ENCODE measurements at places on chromosomes 12 and 14.

- no peak for DNase-seq
Measured at GRCh38 chr12:47231456-47231855, 151.7 kb upstream of the AMIGO2 start.

DNA sequence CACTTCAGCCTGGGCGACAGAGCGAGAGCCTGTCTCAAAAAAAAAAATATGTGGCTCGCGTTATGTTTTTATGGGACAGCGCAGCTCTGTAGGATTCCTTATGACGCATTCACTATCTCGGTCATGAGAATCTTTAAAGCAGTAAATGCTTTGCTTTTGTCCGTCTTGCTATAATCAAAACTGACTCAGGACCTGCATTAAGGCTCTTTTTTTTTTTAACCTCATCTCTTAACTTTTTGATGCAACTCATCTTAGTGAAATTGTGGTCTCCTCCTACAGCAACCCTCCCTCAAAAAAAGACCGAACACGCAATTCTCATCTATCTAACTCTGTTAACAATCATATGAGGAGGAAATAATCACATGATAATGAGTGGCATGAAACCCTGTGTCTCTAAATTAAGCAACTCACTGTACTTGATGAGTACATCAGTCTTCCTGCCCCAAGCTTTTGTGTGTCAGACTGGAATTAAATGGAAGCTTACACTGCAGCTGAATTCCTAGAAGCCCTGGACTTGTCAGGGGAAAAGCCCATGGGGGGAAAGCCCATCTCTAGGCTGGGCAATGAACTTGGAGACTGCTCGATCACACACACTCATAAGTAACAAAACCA lies 4.3 kb downstream of the P2RX4 start:
- DNase-seq, result no peak

GRCh38 chr14:38867561-38868150 lies 235.4 kb downstream of the SEC23A start:
- DNase-seq, result peak; percentile 62

- DNase-seq, result peak; percentile 57
Measured at GRCh38 chr14:21191809-21192446, 36.1 kb upstream of the OR5AU1 start.

- DNase-seq, result no peak
Measured at GRCh38 chr14:24866067-24866639, 183.8 kb downstream of the STXBP6 start.

DNA sequence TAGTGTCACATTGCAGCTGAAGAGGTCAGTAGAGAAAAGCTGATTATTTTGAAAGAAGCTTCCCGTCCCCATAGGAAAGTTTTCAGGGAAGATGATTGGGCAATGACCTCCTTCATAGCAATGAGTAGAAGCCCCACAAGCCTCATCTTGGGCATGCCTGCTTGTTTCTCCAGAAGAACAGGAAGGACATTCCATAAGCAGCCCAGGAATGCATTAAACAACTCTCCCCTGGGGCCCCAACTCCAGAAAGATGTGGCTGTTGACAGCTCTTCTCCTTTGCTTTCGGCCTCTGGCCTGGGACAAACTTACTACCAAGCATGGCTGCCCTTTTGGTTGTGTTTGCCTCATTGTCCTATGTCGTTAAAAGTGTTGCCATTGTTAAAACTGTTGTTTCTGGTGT lies 5.7 kb upstream of the VDR start:
- DNase-seq, result no peak

- no peak for DNase-seq
Measured at GRCh38 chr12:127546721-127547505, 720.1 kb upstream of the TMEM132C start.

GRCh38 chr12:40117818-40118217 lies 11.9 kb upstream of the SLC2A13 start:
- DNase-seq, result no peak

GRCh38 chr14:56702515-56702914 lies 107.8 kb downstream of the OTX2 start:
- no peak for DNase-seq

DNA sequence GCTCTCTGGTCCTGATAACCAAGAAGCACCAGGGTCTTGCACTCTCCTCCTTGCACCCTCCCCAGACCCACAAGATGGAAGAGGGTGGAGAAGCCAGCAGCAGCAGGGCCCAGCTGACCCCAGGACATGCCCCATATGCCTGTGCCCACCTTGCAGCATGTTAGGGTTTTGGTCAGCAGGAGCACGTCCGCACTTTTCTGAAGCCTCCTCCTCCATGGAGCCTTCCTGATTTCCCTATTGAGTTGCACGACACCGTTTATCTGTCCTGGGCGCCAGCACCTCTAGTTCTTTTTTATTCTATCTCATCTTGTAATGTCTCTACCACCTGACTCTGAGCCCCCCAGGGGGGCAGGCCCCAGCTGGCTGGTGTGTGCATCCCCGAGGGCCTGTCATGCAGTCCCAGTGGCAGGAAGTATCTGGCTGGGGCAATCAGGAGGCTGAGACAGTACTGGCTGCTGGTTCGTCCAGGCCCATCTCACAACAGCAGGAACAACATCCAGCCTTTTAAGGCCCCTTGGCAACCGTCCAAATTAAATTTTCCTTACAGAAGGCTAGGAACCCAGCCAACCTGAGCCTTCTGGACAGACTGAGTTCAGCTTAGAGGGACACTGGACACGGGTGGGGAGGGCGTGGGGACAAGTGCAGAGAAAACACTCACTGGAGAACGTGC lies 39.6 kb downstream of the CCDC85C start:
- DNase-seq, result no peak

- no peak for DNase-seq
Measured at GRCh38 chr12:52716061-52716460, 12.7 kb upstream of the KRT77 start.

GRCh38 chr12:46480724-46481123 lies 108.2 kb upstream of the SLC38A2 start:
- no peak for DNase-seq

- no peak for DNase-seq
Measured at GRCh38 chr14:101501341-101501740, 60.0 kb upstream of the DIO3 start.

- DNase-seq, result no peak
Measured at GRCh38 chr12:11730299-11731041, 81.0 kb downstream of the ETV6 start.

GRCh38 chr14:68898248-68899032 lies 80.7 kb downstream of the ACTN1 start:
- DNase-seq, result no peak

DNA sequence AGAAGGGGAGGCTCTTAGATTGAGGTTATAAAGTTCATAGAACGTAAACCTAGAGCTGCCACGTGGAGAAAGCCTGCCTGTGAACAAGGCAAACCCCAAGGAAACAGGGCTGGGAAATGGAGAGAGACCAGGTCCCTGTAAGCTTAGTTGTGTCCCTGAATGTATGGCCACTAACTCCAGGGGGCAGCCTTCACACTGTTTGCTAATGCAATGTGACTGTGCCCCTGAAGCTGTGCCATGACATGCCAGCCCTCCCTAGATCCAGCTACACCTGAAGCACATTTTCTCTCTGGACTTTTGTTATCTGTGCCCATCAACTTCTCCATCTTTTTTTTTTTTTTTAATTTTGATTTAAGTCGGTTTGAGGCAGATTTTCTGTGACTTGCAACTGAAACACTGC lies 60.6 kb upstream of the TMCC3 start:
- no peak for DNase-seq

DNA sequence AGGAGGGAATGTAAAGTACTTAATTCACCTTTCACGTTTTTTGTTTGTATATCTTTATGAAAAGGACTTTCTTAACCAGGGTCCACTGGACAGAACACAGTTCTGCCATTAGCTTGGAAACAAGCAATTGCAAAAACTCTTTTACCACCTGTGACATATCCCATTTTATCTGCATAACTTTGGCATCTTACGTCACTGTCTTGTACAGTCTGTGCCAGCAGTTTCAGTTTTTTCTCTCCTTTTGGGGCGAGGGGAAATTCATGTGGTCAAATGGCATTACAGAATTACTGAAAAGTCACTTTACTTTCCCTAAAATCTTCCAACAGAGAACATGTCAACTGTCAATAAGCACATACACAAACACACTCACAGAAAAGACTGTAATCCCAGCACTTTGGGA lies 43.7 kb upstream of the SELPLG start:
- DNase-seq, result no peak

DNA sequence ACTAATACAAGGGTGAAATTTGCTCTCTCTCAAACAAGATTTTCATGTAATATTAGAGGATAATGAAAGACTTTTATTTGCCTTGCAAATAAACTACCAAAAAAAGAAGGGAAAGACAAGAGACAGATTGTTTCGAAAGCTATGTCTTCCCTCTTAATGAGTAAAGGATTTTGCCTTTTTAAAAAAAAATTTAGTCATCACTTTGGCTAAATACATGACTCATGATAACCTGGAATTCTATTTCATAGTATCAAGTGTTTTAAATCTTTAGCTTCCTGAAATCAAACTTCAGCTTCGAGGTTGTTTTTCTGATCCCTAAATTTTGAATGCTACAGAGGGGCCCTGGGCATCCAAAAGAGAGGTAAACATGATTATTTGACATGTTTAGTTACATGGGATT lies 144.4 kb downstream of the CCDC59 start:
- DNase-seq, result no peak

- no peak for DNase-seq
Measured at GRCh38 chr12:11723993-11724392, 74.5 kb downstream of the ETV6 start.

DNA sequence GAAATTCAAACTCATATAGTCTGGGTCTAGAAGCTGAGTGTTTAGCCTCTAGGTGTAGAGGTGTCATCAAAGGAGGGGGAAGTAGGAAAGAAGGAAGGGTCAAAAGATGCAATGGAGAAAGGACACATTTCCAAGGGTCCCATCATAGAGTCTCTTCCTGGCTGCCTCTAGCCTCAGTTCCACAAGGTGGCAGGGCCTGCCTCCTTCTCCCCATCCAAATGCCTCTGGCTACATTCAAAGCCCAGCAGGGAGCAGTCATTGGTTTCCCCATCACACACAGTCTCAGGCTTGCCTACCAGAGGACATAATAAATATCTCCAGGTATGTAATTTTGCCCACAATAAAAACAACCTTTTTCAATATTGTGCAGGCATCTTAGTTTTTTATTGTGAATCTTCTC lies 2.1 kb upstream of the CCT2 start:
- DNase-seq, result no peak

DNA sequence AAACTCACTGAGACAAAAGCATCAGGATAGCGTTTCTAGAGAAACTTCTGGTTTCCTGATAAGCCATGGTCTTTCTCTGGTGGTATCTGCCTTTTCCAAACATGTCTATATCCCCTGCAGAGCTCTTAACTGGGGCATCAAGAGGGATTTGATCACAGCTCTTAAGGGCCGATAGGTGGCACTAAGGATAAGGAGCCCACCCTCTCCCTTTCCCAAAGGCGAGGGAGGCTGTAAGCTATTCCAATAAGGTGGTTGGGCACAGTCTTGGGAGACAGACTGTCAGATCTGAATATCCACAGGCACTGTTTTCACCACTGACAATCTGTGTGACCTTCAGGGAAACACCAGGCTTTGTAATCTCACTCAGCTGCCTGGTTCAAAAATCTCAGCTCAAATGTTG lies 206.0 kb downstream of the ADGRD1 start:
- no peak for DNase-seq

DNA sequence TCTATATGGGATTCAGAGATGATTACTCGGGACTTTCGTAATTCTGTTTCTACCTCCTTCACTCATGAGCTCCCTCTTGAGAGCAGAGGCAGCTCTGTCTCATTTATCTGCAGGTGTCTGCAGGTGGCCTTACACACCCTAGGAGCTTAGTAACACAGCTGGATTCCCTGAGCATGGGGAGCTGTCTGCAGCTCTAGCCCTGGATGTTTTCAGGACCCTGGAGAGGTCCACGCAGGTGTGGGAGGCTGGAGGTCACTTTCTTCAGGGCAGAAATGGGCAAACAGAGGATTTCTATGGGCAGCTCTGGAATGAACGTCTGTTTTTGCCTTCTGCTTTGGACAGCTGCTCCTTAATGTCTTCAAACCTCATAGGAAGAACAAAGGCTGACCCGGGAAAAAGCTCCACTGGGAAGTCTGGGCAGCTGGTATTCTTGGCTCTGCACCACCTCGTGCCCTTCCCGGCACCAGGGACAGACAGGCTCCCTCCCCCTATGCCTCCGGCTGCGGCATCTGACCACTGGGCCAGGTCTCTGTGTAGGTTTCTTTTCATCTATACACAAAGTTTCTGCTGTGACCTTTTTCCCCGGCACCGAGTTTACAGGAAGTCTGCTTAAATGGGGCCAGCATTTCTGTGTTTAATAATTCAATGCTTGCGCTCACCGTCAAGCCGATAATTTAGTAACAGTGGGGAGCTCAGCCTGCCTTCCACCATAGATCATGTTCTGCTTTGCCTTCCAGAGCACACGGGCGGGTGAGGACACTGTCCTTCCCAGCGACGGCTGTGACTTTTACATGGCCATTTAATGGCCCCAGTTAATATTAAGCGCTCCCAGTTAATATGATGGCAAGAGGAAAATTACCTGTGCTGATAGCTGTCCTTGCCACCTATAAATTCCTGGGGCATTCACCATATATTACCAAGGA lies 320.2 kb upstream of the SFSWAP start:
- DNase-seq, result no peak

DNA sequence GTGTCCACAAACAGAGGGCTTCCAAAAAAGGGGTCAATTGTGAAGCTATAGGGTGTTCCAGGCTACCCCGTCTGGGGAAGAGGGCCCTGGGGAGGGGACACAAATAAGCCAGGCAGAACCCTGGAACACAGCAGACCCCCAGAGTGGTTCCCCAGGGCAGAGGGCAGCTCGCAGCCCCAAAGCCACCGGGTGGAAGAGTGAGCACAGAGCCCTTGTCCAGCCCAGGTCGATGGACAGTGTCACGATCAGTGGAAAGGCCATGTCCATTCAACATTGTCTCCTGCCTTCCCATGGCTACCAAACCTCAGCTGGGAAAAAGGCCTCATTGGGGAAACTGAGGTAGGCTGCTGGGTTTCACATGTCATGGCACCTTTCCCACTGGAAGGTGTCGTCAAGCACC lies 131.4 kb downstream of the DICER1 start:
- no peak for DNase-seq

- DNase-seq, result no peak
Measured at GRCh38 chr14:55707365-55707804, 127.4 kb downstream of the KTN1 start.

- no peak for DNase-seq
Measured at GRCh38 chr12:130832561-130833209, 6.4 kb downstream of the STX2 start.

DNA sequence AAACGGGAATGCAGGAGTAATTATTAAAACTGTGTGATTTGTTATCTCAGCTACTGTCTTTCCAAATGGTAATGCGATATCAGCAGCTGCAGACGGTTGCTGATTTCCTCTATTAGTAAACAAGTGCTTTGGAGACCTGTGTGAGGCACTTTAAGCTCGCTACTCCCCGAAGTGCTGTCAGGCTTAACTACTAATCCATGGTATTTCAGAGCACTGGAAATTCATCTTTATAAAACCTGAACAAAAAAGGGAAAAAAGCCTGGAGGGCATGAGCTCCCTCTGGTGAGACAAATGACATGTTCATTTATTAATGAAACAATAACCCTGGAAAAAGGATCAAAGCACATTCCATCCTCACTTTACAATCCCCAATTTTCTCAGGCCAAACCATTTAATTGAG lies 143.6 kb upstream of the OTX2 start:
- DNase-seq, result no peak

- DNase-seq, result no peak
Measured at GRCh38 chr14:54299410-54300363, 97.1 kb upstream of the CDKN3 start.
